Spleen (tissue), 13 donors: ENCODE measurements at places on chromosomes 7 and 10. TPM values are rescaled to one million over a fixed set of nuclear protein-coding genes. Genes with fewer than 3 reads are reported as not detected.
A peak's percentile ranks its signal among the peaks of the same experiment; 100 is the strongest.

DNA sequence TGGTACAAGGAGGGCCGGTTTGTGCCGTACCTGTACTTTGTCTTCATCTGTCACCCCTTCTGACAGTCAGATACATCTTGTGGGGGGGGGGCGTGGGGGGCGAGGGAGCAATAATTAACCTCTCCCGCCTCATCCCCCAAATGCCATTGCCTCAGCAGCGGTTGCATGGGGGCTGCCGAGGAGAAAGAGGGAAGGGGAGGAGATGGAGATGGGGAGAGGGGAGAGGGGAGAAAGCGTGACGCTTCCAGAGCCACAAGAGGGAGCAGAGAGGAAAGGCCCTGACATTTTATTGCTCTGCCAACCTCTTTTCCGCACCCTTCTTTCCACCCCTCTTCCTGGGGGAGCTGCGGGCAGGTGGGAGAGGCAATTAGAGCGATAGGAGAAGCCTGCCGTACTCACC is 11.8 kb downstream of the KAZALD1 start:
- H3K27ac ChIP-seq: no peak overlapping the region
- no peaks in the 10 kb centered on the region for H3K36me3 ChIP-seq
- DNase-seq: no peak
- H3K4me3 ChIP-seq: no peak overlapping the region

The ASAH2B gene
- 1.9 TPM for total RNA-seq

DNA sequence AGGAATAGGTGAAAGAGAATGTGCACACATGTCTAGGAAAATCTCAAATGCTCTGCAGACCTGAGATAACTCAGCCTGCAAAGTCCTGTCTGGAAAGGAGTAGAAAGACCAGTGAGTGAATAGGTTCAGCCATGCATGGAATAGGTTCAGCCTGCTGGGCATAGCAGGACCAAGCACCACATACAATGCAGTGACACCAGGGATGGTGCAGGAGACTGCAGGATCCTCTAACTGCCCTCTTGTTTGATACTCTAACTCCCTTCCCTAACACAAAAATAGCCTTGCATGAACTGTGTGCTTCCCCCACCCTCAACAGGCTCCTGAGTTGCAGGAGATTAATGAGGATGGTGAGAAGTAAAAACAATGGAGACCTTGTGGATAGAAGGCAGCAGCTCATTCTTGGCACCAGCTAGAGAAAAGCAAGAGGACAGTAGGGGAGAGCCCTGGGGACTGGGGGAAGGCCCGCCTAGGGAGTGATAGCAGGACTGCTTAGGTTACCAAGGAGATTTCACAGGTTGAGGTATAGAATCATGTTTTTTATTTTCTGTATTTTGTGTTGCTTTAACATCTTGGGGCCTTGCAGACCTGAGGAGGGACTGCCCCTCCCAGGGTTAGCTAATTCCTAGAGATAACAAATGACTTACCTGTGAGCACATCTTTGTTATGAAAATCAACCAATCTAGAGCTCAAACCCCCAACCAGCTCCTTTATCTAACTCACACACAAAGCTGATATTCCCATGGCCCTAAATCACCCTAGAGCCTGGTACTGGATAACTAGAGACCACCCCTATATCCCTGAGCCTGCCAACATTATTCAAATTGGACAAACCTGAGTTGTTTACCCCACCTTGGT is 187.8 kb downstream of the PLPP4 start:
- DNase-seq: no peak
- H3K27ac ChIP-seq: no peak overlapping the region
- no peaks in the 10 kb centered on the region for H3K27me3 ChIP-seq
- H3K4me1 ChIP-seq: no peaks in the 10 kb centered on the region
- H3K4me3 ChIP-seq: no peak overlapping the region

DNA sequence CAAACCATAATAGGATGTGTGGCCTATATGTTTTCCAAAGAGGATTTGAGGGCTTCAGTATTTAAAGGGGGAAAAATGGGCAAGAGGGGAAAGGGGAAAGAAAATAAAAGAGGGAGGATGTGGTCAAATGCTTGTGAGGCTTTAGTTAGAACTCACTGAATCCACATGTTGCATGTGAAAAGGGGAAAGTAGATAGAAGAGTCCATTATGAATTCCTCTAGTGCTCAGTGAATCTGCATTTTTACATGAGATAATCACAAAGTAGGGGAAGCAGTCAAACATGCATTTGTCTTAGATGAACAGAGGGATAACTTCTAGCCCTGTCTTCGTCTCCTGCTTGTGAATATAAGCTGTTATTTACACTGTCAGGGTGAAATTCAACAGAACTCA is 24.6 kb upstream of the AKAP9 start:
- no peaks in the 10 kb centered on the region for H3K36me3 ChIP-seq
- DNase-seq: no peak
- H3K27me3 ChIP-seq: no peaks in the 10 kb centered on the region
- H3K4me1 ChIP-seq: no peaks in the 10 kb centered on the region
- no peak overlapping the region for H3K4me3 ChIP-seq

- H3K4me3 ChIP-seq: no peak overlapping the region
- H3K27me3 ChIP-seq: no peaks in the 10 kb centered on the region
- no peak for DNase-seq
- H3K27ac ChIP-seq: no peak overlapping the region
- no peaks in the 10 kb centered on the region for H3K36me3 ChIP-seq
These were observed 318.1 kb downstream of the KCNMA1 start for GRCh38 chr10:77319557-77319956.

DNA sequence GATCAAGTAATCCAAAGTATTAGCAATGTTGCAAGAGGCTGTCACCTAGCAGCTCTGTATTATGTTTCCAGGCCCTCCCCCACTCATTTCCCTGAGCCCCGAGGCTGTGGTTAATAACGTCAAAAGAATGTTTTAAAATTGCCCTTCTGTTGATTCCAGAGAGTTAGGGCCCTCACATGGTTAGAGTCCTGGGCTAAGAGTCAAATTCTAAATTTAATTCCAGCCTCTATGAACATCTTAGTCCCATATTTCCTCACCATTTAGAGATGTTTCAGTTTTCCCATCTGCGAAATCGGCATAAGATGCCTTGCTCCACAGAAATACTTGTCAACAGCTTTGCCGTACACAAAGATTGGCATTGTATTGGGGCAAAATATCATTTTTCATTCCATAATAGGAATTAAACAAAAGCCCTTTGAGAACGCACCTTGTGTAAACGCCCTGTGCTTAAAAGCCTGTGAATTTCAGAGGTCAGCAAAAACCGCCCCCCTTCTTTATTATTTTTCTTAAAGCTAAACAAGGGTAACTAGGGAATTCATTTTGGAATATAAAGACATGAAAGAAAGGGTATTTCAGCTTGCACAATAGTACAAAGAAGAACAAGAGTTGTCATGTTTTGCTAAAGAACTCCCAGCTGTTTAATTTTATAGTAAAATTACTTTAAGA is 135.8 kb downstream of the ARID5B start:
- DNase-seq: no peak
- H3K36me3 ChIP-seq: no peaks in the 10 kb centered on the region
- no peak overlapping the region for H3K4me3 ChIP-seq
- no peaks in the 10 kb centered on the region for H3K27me3 ChIP-seq
- H3K4me1 ChIP-seq: peaks cover 57% of the 10 kb centered on the region

- H3K36me3 ChIP-seq: no peaks in the 10 kb centered on the region
- no peaks in the 10 kb centered on the region for H3K4me1 ChIP-seq
- no peak overlapping the region for H3K27ac ChIP-seq
- H3K4me3 ChIP-seq: no peak overlapping the region
These were observed 1015.6 kb downstream of the KCNMA1 start for GRCh38 chr10:76621886-76622620.

DNA sequence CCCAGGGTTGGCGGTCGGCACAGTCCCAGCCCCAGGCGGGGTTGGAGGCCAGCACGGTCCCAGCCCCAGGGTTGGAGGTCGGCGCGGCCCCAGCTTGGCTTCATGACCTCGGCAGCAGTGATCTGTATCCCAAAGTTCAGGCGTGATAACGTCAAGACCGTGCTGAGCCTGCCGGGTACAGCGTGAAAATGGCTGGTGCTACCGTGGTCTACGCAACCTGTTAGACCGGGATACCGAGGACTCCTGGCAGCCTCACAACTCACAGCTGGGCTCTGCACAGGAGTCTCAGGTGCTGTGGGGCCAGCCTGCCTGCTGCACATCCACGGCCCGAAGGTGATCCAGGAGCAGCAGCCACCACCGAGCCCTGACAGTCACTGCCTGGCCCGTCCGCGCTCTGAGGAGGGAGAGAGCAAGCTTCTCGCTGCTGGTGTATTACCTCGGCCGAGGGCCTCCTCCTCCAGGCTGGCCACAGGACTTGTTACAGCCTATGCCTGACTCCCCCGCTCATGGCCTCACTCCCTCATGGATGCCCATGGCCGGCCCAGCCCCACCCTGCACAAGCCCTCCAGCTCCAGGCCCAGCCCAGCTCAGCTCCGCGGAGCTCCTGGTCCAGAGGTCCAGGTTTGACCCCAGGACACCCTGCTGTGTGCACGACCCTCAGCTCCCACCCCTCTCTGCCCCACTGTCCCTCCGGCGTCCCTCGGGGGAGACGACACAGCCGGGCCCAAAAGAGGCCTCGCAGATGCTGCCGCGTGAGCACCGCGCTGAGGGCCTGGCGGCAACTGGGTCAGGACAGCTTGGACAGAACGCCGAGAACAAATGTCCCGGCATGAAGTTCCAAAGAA is 156.0 kb downstream of the ELFN1 start:
- no peaks in the 10 kb centered on the region for H3K4me1 ChIP-seq
- no peak overlapping the region for H3K4me3 ChIP-seq
- DNase-seq: peak; percentile 50
- no peaks in the 10 kb centered on the region for H3K36me3 ChIP-seq
- no peak overlapping the region for H3K27ac ChIP-seq
- no peaks in the 10 kb centered on the region for H3K27me3 ChIP-seq

DNA sequence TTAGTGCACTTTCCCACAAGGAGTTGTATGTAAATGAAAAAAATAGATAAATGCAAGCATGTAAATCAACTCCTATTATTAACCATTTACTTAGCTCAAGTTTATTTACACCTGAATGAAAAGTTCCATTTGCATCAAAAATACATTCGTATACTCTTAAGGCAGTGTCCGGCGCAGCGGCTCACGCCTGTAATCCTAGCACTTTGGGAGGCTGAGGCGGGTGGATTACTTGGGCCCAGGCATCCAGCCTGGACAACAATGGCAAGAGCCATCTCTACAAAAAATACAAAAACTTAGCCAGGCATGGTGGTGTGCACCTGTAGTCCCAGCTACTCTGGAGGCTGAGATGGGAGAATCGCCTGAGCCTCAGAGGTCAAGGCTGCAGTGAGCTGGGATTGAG is 4.2 kb upstream of the IDI2 start:
- no peak overlapping the region for H3K27ac ChIP-seq
- no peaks in the 10 kb centered on the region for H3K36me3 ChIP-seq
- no peaks in the 10 kb centered on the region for H3K4me1 ChIP-seq
- DNase-seq: no peak

DNA sequence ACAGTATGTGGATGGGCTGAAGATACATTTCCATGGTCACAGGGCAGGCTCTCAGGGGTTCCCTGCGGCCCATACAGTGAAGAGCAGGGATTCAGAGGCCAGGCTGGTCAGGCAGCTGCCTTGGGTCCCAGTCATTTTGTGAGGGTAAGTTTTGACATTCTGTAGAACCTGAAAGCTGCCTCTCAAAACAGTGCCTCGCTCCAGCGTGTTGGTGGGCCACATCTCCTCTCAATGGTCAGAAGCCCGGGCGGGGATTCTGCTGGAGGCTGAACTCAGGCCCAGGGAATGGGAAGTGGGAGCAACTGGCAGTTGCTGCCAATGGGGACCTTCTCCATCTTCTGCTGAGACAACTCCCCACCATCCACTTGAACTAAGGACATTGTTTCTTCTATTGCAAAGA is 190.0 kb downstream of the PTPN20 start:
- no peak overlapping the region for H3K27ac ChIP-seq
- H3K36me3 ChIP-seq: no peaks in the 10 kb centered on the region
- H3K4me3 ChIP-seq: no peak overlapping the region
- no peaks in the 10 kb centered on the region for H3K27me3 ChIP-seq
- no peaks in the 10 kb centered on the region for H3K4me1 ChIP-seq

DNA sequence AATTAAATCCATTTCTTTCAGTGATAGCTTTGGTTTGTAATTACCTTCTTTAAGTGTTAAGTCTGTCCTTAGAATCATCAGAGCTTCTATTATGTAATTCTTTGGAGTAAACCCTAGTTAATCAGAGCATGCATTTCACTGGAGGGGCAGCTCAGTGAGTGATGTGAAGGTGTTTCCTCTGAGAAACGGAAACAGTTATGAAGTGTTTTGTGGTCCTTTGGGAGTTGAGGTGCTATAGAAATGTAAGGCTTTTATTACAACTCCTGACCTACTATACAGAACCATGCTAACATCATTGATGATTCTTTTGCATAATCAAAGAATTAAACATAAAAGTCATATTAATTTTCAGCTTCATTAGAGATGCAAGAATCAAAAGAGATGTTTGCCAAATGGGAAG is 141.5 kb downstream of the EXOC4 start:
- H3K27ac ChIP-seq: no peak overlapping the region
- no peak overlapping the region for H3K4me3 ChIP-seq
- DNase-seq: no peak
- no peaks in the 10 kb centered on the region for H3K27me3 ChIP-seq

DNA sequence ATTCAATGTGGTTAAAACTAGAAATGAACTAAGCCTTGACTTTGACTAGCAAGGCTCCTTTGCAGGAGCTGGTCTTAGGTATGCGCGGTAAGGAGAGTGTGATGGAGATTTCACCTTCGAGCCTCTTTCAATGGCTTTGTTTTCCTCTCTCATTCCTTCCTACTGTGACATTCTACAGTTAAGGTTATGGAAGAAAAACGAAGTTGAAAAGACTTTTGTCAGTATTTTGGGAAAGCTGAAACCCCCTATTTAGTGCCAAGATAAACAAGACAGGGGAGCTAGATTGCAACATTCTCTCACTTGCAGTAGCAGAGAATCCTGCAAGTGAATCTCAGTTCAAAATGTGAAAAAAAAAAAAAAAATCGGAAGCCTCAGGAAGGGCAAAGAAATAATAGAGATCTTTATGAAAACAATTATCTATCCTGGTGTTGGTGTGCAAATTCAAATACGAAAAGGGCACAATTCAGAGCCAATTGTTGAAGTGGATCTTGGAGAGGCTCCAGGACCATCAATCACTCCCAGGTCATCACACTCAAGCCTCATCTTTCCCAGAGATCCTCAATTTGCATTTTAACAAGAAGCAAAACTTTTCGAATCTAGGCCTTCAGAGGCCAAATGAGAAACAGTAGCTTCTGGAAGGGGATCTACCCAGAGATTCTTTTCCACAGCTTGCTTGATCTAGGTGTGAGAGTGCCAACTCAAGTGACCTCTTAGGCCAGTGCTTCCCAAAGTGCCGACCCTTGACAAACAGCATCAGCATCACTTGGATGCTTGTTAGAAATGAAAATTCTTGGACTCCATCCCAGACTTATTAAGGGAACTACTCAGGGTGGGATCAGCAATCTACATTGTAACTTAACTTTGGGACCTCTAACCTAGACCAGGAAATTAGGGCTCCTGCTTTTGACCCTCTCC is 163.8 kb downstream of the INHBA start:
- H3K4me1 ChIP-seq: no peaks in the 10 kb centered on the region
- DNase-seq: no peak
- no peaks in the 10 kb centered on the region for H3K27me3 ChIP-seq
- H3K4me3 ChIP-seq: no peak overlapping the region

- no peaks in the 10 kb centered on the region for H3K27me3 ChIP-seq
- no peak overlapping the region for H3K4me3 ChIP-seq
- H3K36me3 ChIP-seq: no peaks in the 10 kb centered on the region
- no peak overlapping the region for H3K27ac ChIP-seq
These were observed 13.0 kb downstream of the MXI1 start for GRCh38 chr10:110220398-110220797.

GRCh38 chr10:43078175-43078985 is 1.5 kb downstream of the RET start:
- no peaks in the 10 kb centered on the region for H3K36me3 ChIP-seq
- no peak overlapping the region for H3K4me3 ChIP-seq

- no peak overlapping the region for H3K27ac ChIP-seq
- no peak overlapping the region for H3K4me3 ChIP-seq
- no peak for DNase-seq
- H3K4me1 ChIP-seq: no peaks in the 10 kb centered on the region
These were observed 31.9 kb upstream of the SMKR1 start for GRCh38 chr7:129470411-129470810.
